IMR-90 (cell line): ENCODE measurements at places on chromosomes 4 and X. TPM values are rescaled to one million over a fixed set of nuclear protein-coding genes. Genes with fewer than 3 reads are reported as not detected.

GAB3 gene
- 1.9 and 2.2 TPM in 2 replicates for total RNA-seq

SPANXB1 gene
- not detected in 2 replicates for total RNA-seq

HDX gene
- total RNA-seq: 11.4 and 11.8 TPM in 2 replicates

RASGEF1B gene
- 0.28 and 0.36 TPM in 2 replicates for total RNA-seq

USP17L29 gene
- total RNA-seq: not detected in 2 replicates

AWAT2 gene
- under 0.01 TPM in 1 of 2 replicates, not detected in the other for total RNA-seq

PDS5A gene
- 33.5 and 53.0 TPM in 2 replicates for total RNA-seq

WDR19 gene
- total RNA-seq: 13.1 and 16.0 TPM in 2 replicates
